HuH-7 (cell line): ENCODE measurements at places on chromosomes 16 and 17.
A peak's percentile ranks its signal among the peaks of the same experiment; 100 is the strongest.

GRCh38 chr17:34616148-34616547, 36.8 kb downstream of the TMEM132E start:
- DNase-seq = no peak

GRCh38 chr17:10051112-10051511, 146.0 kb upstream of the RCVRN start:
- no peak for DNase-seq

- DNase-seq = peak; percentile 79
Observed at GRCh38 chr17:47693731-47694580, at the start of gene TBKBP1. TBKBP1 (plus strand) TSS chr17:47694161; CDS start chr17:47696113, 1,952 bp downstream.

DNA sequence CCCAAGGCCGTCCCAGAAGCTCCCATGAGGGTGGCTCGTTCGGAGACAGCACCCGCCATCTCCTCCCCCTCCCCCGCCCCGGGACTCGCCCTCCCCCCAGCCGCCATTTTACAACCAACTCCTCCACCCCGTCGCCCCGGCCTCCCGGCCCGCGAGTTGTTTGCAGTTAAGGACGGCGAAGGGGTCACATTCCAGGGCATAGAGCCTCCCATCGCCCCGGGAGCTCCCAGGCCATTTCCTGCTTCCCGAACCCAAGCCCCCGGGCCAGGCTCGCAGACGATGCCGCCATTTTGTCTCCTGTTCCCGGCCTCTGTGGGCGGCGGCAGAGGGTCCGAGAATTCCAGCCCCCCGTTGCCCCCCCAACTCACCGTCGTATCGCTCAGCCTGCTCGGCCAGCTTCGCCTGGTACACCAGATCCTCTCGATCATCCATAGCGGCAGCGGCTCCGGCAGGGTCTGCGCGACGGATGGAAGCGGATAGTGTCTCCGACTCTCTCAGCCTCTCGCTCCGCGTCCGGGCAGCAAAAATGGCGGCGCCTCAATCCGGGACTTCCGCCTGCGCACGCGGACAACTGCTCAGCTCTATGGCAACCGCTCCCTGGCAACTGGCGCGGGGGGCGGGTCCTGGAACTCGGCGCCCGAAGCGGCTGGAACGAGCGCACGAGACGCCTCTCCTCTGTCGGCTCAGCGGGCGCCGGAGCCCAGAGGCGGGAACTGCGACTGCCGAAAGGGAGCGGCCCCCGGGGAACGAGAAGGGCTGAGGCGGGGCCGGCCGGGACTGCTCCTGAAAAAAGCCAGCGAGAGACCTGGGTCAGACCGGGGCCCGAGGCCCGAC, at the start of gene YWHAE:
YWHAE (minus strand) TSS at position 544 of the 834 bp plus-strand sequence; CDS start at position 432, 112 bp downstream.
- DNase-seq = peak; percentile 76

DNA sequence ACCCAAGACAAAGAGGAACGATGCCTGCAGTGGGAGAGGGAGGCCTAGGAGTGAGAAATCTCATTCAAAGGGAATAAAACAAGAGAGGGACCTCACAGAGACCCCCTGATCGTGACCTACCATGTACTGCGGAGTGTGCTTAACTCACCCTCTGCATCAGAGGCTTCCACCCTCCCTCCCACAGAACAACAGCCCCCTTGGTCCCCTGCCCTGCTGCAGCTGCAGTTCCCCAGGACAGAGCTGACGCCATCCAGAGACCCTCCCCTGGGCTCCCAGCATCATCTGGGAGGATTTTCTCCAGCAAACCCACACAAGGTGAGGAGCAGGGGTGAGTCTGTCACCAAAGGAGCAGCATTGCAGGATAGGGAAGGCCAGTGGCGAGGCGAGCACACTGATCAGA, 39.8 kb downstream of the TLE7 start:
- no peak for DNase-seq
